ENCODE measurements at places on chromosomes 2 and 18. TPM values are rescaled to one million over a fixed set of nuclear protein-coding genes. Genes with fewer than 3 reads are reported as not detected.

DNA sequence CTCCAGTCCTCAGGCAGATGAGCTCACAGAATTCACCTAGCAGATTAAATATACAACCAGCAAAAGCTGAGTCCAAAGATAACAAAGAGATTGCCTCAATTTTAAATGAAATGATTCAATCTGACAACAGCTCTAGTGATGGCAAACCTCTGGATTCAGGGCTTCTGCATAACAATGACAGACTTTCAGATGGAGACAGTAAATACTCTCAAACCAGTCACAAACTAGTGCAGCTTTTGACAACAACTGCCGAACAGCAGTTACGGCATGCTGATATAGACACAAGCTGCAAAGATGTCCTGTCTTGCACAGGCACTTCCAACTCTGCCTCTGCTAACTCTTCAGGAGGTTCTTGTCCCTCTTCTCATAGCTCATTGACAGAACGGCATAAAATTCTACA is 86.0 kb downstream of the PTRHD1 start:
- H3K36me3 ChIP-seq, result peaks cover 19% of the 10 kb centered on the region
- no peak overlapping the region for H3K4me3 ChIP-seq
- H3K27ac ChIP-seq, result no peak overlapping the region
- DNase-seq, result no peak

DNA sequence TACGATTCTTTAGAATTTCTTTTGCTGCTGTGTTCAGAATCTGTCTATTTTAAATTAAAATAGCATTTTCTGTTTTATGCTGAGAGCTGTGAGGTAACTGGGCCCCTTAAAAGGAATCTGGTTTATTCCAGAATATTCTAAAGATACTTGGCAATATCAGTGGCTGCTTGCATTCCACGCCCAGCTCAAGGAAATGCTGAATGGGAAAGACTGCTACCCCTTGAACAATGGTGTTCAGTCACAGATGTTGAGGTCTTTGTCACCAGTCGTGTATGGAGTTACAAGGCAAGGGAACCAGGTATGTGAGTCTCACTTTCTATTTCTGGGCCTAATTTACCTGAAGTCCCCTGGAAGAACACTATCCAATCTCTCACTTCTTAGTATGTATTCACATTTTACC is 377.9 kb upstream of the CDH7 start:
- DNase-seq, result no peak
- no peaks in the 10 kb centered on the region for H3K4me1 ChIP-seq
- H3K4me3 ChIP-seq, result no peak overlapping the region
- no peaks in the 10 kb centered on the region for H3K36me3 ChIP-seq
- H3K27ac ChIP-seq, result no peak overlapping the region

DNA sequence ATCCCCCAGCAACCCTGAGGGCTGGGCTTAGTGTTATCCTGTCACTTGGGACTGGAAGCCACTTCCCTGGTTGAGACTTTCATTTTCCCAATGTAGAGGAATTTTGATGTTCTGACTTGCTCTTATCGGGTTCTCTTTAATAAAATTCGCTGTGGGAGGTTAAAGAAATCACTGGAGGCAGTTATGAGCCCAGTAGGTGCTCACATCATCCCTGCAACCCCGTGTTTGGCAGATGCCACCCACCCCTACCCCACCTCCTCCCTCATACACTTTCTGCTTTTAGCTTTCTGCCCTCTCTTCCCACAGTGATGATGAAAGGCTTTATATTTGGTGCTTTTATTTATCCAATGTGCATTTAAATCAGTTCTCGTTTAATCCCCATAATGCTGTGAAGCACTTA is 106.6 kb downstream of the MAPK4 start:
- H3K27ac ChIP-seq, result no peak overlapping the region
- no peaks in the 10 kb centered on the region for H3K36me3 ChIP-seq
- no peak for DNase-seq

- H3K36me3 ChIP-seq, result no peaks in the 10 kb centered on the region
- no peak for DNase-seq
- no peak overlapping the region for H3K4me3 ChIP-seq
- H3K27ac ChIP-seq, result no peak overlapping the region
- no peaks in the 10 kb centered on the region for H3K4me1 ChIP-seq
Observed at GRCh38 chr2:219844401-219845091, 217.1 kb downstream of the SLC4A3 start.

STK39 gene
- 18.7 TPM for total RNA-seq

CCT7 gene
- total RNA-seq, result 207 TPM

Measured in lung (tissue), 17 donors.